ENCODE measurements at places on chromosomes 6 and 20. TPM values are rescaled to one million over a fixed set of nuclear protein-coding genes. Genes with fewer than 3 reads are reported as not detected.

DNA sequence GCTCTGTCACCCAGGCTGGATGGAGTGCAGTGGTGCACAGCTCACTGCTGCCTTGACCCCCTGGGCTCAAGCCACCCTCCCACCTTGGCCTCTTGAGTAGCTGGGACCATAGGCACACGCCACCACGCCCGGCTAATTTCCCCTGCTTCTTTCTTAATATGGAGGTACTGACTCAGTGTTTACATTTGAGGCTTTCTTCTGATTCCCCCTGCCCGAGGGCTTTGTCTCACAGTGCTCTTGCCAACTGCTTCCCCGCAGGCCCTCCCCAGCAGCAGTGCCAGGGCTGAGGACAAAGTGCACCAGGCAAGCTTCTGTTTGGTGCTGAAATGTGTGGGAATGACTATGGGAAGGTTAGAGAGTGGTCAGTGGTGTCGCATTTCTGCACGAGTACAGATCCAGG is 34.8 kb downstream of the NR2E1 start:
- no peak for DNase-seq

DNA sequence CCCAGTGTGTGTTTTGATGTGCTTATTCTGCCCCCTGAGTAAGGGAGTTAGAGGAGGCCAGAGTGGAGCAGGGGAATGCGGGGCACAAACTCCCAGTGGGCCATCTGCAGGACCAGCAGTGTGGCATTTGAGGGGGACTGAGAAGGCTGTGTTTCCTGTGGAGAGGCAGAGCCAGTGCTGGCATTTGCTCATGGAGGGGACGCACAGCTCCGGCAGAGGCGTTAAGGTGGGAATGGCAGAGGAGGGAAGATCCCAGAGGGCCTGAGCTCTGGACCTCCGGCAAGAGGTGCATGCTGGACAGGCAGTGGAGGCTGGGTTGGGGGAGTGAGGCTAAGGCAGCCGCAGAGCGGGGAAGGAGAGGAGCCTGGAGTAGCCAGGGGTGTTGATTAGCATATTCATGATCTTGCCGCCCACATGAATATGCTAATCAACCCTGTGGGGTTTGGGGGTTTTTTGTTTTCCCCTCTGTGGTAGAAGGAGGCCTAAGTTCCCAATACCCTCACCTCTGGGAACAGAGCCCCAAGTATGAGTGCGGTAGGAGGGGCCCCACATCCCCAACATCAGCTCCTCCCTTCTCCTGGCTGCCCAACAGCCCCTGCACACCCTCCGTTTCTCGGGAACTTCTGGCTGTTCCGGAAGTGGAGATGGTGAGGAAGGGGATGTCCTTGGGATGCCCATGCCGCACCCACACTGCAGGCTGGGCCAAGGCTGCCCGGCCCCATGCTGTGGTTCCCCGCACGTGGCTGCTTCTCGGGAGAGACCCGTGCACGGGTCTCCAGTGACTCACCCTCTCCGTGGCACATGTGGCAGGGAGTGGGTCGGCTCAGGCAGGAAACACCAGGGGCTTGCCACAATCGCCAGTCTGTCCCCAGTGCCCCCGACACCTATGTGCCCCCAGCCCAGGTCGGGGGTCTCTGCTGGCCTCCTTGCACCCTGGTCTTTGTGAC is 33.8 kb downstream of the DLGAP4 start:
- no peak for DNase-seq

DNA sequence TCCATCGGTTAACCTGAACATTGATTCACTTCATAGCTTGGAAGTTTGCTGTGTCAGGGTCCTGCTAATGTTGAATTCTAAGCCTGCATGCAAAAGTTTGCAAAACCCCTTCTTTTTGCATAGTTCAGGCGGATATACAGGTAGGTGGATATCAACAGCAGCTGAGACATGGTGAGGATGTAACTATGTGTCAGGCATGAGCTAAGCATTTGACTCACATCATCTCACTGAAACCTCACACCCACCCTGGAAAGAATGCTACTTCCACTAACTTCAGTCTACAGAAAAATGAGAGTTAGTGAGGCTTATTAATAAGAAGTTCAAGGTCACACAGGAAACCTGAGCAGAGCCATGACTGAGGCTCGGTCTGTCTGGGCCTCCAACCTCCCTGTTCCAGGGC is 276.9 kb downstream of the BMP7 start:
- no peak for DNase-seq

GRCh38 chr20:45338121-45339030 is 9.8 kb downstream of the SDC4 start:
- DNase-seq: no peak

- no peak for DNase-seq
Measured at GRCh38 chr20:1955217-1955616, 38.6 kb downstream of the PDYN start.

Gene TRIM10
- 0.09 TPM for total RNA-seq

Gene CST7
- total RNA-seq: 7.7 TPM
